Chondrocyte (in vitro differentiated cells): ENCODE measurements at places on chromosomes 13 and 19.
A peak's percentile ranks its signal among the peaks of the same experiment; 100 is the strongest.

- peak; percentile 64 for DNase-seq
Observed at GRCh38 chr19:2556221-2557092, 80.5 kb downstream of the GADD45B start.

DNA sequence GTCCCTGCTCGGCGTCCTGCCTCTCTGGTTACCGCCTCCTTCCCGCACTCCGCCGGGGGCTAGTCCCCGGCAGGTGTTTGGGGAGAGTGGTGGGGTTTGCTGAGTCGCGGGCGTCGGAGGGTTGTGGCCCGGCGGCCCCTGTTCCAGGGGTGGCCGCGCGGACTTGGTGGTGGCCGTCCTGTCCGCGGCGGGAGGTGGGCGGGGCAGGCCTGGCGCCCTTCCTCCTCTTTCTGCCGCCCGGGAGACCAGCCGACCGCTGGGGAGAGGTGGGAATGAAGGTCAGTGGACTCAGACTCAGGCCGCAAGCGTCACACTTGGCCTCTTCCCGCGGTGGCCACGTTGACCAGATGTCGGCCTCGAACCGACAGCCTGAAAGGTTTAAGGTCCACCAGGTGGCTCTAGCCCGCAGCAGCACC, 61.8 kb downstream of the ZNF723 start:
- no peak for DNase-seq

DNA sequence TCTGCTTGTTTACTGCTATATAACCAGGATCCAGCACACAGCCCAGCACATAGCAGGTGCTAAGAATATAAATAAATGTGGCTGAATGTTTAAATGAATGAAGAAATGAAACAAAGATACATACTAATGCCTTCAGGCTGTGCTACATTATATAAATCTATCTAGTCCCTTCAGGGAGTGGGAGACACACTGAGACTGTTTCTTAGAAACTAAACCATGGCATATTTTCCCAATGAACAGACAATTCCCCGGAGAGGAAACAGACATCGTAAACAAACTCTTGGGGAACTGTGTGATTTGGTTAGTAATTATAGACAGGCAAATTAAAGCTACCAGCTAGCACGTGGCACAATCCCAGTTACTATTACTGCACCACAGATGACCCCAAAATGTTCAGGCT, 9.7 kb upstream of the FEM1A start:
- DNase-seq: no peak

DNA sequence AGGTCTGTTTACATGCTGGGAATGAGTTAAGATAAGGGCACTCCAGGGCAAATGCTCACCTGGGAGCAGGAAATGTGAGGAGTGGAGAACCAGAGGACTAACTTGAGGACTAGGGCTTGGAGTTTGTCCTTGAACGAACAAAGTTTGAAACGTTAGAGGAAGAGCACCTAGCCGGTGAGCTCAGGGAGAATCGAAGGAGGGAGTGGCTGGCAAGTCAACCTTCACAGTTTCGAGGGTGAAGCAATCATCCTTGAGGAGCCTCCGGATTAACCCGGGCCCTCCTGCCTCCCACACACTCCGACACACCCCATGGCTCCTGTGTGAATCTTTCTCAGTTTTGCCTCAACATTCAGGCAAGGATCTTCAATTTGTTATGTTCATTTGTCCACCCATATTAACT, 58.6 kb downstream of the LMO7 start:
- no peak for DNase-seq

DNA sequence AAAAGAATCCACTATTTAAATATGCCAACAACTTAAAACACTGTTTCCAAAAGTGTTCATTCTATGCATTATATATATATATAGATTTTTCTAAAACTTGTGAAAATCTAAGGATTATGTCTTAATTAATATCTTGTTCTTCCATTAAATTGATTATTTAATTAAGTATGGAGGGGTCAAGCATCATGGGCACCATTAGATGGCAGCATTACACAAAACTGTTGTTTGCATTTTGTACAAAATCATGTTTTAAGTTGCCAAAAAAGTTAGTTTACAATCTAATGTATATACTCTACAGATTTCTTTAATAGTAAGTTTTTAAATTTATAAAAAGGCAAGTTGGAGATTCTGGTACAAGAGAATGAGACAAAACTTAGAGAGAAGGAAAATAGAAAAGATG, 213.2 kb upstream of the EDNRB start:
- no peak for DNase-seq

GRCh38 chr13:85441364-85441763, 357.9 kb downstream of the SLITRK6 start:
- DNase-seq: no peak

- no peak for DNase-seq
Observed at GRCh38 chr13:42876887-42877545, 95.6 kb downstream of the FAM216B start.

GRCh38 chr19:15289673-15290072, 42.7 kb downstream of the BRD4 start:
- DNase-seq: peak; percentile 1

DNA sequence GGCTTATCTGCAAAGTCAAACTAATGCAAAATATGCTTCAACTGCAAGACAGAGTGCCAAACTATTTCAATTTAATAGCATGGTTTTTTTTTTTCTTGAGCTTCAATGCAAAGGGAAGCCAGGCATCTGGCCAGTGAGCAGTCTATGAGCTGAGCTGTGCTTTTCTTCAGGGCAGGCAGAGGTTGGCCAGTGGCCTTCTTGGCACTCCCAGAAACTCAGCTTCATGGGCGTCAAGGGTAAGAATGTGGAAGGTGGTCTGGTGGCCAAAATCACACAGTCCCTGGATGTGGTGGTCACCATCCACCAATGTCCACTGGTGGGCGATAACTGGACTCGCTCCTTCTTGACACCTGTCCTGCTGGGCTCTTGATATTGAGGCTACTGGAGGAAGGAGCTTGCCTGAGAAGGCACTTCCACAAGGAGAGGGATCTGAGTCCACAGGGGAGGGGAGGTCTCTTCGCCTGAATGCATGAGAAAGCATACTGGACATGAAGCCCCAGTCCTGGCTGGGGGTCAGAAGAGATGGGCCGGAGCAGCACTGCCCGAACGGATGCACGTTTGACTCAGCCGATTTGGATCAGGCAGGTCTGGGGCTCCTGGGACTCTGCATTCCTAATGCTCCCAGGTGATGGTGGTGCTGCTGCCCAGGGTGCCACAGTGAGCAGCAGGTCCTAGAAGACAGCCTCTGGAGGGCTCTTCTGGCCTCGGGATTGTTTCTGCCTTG, 17.1 kb downstream of the COL4A2 start:
- DNase-seq: no peak

- DNase-seq: no peak
Observed at GRCh38 chr13:25762795-25763377, 288.9 kb downstream of the SHISA2 start.

GRCh38 chr13:81275666-81276258, 934.8 kb upstream of the SPRY2 start:
- no peak for DNase-seq

DNA sequence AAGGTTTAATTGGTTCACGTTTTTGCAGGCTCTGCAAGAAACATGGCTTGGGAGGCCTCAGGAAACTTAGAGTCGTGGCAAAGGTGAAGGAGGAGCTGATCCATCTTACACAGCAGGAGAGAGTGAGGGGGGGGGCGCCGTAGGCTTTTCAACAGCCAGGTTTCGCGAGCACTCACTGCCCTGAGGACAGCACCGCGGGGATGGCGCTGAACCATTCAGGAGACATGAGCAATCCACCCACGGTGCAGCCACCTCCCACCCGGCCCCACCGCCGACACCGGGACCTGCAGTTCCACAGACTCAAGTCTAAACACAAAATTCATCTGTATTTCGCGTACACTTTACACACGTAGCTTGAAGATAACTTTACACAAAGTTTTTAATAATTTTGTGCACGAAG, 73.6 kb downstream of the KDM4B start:
- no peak for DNase-seq

DNA sequence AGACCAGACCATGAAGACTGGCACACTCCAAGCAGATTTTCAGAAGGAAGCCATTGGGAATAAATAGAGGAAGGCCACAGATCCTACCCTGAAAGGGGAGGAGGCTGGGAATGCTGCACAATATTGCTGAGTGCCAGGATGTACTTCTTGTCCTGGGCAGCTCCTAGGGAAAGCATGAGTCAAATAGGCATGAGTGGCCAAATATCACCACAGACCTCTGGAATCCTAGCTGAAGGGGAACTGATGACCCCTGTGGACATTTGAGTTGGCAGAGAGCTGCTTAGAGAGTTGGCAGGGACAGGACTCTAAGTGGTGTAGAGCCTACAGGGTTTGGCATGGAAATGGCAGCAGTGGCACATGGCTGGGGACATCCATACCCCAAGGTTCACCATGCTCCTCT, 234.3 kb upstream of the TRPC4 start:
- no peak for DNase-seq

DNA sequence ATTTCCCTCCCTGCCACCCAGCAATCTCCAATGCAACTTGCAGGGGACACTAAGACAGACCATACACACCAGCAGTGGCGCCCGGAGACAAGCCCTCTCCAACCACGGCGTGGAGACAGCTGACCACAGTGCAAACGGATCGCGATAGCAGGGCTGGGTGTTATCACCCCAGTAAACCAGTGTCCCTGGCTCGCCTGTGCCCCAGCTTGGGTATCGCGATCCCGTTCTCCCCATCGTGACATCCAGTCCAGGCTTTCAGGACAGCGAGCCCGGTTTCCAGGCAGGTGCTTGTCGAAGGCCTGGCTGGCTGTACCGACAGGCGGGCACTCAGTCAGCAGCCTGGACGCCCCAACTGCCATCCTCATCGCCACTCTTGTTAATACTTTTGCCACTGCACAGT, 20.7 kb upstream of the NANOS2 start:
- no peak for DNase-seq

DNA sequence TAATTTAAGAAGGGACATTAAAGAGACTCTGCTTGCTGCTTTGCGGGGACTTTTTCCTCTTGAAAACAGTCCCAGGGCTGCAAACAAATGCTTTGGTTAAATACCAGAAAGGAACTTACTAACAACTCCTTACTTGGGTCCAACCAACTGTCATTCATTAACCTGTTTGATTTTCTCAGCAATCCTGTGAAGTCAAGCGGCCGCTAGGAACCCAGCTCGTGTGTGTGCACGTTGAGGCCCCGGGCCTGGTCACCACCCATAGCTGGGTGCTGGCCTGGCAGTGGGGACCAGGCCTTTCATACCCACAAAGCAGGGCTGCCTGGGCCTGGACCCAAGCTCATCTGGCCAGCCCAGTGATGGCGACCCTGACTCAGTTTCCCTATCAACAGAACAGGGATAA, 50.7 kb downstream of the C1QTNF9 start:
- DNase-seq: no peak

DNA sequence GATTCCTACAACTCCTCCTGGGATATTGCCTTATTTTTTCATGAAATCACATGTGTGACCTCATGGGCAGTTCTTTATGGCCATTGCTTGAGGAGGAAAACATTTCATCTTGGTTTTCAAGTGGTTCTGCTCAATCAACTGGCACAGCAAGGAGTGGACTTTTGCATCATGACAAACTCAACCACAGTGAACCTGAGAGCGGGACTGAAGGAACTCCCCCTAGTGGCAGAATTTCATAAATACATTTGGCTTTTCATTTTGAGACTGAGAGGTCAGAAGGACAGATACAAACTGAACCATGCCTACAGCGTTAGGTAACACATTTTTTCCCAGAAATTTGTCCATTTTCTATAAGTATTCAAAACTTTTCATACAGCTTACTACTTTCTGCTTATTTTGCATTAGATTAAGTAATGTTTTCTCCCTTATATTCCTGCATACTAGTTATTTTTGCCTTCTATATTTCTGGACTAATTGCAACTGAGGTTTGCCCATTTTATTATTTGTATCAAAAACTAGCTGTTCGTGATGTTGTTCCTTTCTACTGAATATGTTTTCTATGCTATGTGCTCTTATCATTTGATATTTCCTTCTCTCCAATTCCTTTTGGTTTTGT, 13.4 kb upstream of the SIGLEC12 start:
- no peak for DNase-seq

DNA sequence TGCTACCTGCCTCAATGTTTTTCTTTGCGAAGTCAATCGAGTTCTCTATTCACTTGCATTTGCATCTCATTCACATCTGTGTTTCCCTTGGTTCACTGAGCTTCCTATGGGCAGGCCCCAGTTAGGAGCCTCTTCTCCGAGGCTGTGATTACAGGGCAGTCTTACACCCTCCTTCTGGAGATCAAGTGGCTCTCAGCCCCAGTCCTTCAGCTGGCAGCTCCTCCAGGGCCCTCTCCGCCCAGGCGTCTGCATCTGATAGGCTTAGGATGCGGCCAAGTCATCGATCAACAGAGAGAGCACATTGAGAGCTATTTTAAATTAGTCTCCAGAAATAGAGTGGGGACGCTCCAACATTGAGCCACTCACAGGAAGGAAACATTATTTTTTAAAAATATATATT, 44.2 kb downstream of the MBNL2 start:
- DNase-seq: no peak

DNA sequence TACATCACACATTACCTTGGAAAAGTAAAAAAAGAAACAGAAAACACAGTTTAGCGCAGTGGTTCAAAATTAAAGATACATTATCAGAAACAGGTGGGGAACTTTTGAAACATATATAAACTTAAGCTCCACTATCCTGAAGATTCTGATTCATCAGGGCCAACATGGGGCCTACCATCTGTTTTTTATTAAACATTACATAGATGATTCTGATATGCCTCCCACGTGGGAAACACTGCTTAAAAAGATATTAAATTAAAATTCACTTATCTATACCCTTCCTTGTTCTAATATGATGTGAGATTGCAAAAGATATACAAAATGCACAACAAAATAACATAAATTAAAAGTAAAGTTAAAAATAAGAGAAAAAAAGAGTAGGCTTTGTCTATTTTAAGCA, 125.0 kb downstream of the VWA8 start:
- no peak for DNase-seq

DNA sequence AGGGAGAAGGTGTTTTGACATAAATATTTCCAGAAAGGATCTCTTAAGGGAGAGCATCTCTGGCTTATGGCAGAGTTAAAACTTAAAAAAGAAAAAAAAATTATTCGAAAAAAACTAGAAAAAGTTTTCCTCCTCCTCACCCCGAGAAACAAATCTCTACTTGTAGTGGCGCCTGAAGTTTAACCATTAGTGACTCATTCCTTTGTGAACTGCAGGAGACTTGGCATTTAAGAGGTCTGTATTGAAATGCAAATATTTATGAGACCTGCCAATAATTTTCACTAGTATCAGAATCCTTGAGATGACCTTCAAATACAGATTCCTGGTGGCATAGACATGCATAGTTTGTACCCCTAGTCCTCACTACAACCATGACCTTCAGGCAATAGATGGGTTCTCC, 64.9 kb upstream of the MED4 start:
- DNase-seq: no peak

DNA sequence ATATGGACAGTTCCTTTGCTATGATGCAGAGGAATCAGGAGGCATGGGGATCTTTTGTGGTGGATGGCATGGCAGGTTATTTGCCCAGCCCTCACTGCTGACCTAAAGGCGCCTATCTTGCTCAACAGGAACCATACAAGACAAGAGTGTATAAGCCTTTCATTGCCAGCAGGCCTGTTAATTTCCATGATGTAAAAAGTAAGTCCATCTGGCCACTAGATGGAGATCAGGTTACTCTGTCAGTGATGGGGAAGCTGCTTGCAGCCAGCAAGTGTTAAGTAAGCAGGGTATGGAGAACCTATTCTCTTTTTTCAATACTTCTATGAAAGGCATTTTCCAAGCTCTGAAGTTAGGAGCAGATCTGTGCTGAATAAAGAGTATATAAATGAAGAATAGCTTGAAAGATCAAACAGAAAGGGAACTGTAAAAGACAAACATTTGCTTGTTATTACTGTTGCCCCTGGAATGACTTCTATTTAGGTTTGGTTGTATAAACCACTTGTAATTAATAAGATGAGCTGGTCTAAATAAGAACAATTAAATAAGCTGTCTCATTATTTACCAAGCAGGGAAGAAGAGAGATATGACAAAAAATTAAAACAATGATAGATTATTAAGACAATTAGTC, 210.9 kb downstream of the RGCC start:
- no peak for DNase-seq
